Renal cortex interstitium (tissue), 15 donors: ENCODE measurements at places on chromosomes 11 and 22.
A peak's percentile ranks its signal among the peaks of the same experiment; 100 is the strongest.

- DNase-seq: peak; percentile 68
Measured at GRCh38 chr11:118488480-118489109, 38.7 kb upstream of the TTC36 start.

GRCh38 chr22:17370026-17370765 lies 936 bp downstream of the CECR2 start:
- DNase-seq: no peak

DNA sequence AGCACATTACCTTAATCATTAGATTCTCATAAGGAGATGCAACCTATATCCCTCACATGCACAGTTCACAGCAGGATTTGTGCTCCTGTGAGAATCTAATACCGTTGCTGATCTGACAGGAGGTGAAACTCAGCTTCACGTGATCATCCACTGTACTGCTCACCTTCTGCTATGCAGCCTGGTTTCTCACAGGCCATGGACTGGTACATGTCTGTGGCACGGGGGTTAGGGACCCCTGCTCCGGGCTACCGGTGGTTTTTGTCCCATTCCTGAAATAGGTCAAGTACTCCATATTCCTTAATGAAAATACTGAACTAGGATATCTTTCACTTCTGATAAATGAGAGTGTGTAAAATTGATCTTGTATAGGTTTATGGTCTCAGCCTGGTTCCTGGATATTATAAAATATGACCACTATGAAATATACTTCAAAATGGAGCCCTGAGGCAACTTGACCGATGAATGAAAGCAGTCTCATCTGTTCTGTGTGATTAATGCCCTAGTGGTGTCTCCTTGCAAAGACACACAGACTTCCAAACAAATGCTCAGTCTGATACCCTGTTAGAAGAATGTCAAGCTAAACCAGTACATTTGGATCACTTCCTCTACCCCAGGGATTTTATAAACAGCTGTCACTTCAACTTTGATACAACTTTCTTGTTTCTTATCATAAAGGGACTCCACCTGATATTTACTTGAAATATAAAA lies 492.9 kb upstream of the ANO3 start:
- no peak for DNase-seq

DNA sequence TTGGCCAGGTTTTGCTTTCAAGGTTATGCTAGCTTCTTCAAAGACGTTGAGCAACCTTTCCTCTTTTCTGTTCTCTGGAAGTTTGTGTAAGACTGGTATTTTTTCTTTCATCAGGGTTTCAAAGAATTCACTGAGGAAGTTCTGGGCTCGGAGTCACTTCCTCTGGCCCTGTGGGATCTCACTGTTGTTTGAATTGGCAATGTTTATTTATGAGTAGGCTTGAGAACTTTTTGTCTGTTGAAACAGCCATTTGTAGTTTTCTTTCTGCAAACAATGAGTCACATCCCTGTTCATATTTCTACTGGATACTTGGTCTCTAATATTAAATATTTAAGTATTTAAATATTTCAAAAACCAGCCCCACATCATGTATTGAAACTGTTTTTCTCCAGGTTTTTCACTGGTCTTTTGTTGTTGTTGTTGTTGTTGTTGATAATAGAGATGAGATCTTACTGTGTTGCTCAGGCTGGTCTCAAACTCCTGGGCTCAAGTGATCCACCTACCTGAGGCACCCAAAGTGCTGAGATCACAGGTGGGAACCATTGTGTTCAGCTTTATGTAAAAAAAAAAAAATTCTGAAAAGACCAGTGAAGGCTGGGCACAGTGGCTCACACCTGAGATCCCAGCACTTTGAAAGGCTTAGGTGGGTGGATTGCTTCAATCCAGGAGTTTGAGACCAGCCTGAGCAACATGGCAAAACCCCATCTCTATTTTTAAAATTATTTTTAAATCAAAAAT lies 26.9 kb downstream of the SUSD2 start:
- no peak for DNase-seq

- no peak for DNase-seq
Measured at GRCh38 chr11:69354545-69354897, 60.6 kb downstream of the MYEOV start.

GRCh38 chr11:9219572-9219971 lies 45.6 kb downstream of the DENND5A start:
- DNase-seq: no peak

DNA sequence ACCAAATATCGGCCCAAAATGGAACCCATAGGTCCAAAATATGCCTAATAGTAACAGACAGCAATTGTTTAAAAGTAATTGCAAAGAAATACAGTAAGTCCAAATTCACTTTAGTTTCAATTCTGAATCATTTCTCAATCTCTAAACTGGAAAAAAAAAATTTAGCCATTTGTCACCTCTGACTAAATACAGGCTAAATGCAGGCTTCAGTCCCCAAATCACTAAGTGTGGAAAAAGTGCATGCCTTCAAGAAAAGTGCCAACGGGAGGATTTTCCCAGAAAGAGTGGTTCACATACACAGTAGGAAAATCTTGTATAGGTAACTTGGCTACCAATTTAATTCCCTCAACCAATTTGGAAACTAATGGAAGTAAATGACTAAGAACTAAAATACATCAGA lies 35.7 kb downstream of the SIK3 start:
- no peak for DNase-seq

- DNase-seq: no peak
Measured at GRCh38 chr22:45977003-45977411, at the start of gene WNT7B. Gene WNT7B, minus strand, starts transcription at chr22:45977162. Its CDS starts 408 bp downstream, at chr22:45976754.

DNA sequence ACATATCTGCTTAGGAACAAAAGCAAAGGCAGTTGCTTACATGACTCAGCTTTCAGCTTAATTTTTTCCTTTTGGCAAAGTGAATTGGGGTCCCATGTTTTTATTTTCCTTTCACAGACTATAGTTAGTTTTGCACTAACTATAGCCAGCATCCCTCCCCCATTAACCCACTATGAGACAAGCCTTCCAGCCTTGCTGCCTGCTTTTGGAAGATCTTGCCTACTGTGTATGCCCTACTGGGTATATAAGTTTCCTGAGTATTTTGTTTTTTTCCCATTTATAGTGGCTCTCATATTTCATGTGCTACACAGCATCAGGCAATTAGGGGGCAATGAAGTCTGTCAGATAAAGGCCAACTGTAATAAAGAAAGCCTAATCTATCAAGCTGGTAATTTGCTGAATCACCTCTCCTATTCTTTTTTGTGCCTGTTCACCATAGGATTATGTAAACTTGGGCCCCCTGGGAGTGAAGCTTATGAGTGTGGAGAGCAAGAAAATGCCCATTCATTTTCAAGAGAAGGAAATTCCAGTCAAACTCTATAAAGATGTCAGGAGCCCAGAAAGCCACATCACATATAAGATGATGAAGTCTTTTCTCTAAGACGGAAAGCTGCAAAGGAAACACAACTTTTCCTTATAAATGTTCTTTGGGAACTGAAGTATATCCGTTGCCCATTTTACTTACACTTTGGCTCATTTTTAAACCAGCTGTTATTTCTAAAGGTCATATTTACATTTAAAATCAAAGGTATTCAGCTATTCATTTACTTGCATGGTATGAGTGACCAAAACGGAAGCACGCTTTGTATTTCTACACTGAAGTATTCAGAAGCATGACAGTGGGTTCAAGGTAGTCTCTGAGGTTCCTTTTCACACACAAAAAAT lies 64.0 kb downstream of the CCDC83 start:
- DNase-seq: no peak

DNA sequence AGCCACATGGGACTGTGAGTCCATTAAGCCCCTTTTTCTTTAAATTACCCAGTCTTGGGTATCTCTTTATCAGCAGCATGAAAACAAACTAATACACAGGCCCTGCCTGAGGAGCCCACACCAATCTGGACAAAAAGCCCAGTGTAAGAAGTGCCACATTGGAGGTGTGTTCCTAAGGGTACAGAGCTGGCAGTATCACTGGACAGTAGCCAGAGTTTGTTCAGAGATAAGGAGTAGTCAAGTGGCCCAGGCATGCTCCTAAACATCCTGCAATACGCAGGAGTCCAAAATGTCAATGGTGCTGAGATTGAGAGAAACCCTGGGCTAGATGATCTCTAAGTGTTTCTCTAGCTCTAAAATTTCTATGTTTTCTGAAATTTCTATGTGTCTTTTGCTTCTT lies 27.0 kb upstream of the POGLUT3 start:
- DNase-seq: no peak

GRCh38 chr11:65942531-65942930 lies 2.7 kb upstream of the TSGA10IP start:
- no peak for DNase-seq

DNA sequence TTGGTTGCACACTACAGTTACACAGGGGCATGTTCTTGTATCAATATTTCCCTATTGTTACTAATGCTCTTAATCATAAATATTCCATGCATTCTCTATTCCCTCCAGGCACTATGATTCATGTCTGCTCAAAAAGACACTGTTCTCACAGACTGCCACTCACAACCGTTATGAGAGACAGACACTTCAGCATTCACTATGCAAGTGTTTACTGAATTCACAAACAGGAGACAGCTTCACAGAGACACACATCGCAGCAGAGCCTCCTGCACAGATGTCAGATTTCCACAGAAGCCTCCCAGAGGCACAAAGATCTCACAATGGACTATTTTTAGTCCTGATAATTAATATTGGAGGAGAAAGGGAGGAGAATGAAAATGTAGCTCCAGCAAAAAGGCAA lies 930.4 kb downstream of the OPCML start:
- no peak for DNase-seq

GRCh38 chr11:116506263-116506825 lies 266.4 kb downstream of the BUD13 start:
- no peak for DNase-seq

DNA sequence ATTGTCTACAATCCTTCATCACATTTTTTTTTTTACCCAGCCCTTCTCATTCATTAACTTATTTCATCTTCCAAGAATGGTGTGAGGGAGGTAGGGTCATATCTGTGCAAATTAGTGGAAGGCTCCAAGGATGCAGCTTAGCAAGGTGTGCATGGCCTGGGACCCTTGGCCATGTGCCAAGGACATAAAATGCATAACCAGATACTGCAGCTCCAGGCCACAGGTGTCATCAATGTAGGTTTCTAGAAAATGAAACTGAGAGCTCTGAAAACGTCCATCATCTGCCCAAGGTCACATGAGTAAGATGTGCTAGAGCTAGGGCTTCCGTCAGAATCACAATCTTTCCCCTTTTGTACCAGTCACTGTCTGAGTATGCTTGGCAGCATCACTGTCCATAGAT lies 29.8 kb downstream of the ANKK1 start:
- no peak for DNase-seq

GRCh38 chr22:37896181-37896592 lies 9.9 kb upstream of the MICALL1 start:
- no peak for DNase-seq

- DNase-seq: no peak
Measured at GRCh38 chr11:124646148-124646547, 23.5 kb downstream of the TBRG1 start.

DNA sequence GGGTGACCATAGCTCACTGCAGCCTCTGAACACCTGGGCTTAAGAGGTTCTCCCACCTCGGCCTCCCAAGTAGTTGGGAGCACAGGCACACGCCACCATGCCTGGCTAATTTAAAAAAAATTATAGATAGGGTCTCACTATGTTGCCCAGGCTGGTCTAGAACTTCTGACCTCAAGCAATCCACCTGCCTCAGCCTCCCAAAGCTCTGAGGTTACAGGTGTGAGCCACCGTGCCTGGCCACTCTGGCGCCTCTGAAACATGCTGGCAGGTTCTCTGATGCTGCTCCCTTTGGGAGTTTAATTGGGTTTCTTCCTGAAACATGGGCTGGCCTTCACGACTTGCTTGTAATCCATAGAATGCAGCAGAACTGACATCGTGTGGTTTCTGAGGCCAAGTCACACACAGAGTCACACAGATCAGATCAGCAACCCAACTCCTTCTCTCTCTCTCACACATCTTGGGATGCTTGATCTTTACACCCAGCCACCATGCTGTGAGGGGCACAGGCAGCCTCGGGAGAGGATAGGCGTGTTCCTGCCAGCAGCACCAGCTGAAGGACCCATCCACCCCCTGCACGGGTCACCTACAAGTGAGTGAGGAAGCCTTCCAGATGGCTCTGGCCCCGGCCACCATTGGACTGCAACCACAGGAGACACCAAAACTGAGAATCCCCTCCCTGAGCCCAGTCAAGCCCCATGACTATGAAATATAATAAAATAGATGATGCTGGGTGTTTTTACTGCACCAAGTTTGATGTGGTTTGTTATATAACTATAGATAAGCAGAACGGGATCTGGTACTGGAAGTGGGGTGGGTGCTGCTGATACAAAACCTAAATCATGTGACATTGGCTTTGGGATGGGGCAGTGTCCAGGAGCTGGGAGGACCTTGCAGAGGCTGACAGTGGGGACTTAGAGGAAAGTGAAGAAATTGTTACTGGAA lies 3.1 kb upstream of the GSC2 start:
- no peak for DNase-seq

DNA sequence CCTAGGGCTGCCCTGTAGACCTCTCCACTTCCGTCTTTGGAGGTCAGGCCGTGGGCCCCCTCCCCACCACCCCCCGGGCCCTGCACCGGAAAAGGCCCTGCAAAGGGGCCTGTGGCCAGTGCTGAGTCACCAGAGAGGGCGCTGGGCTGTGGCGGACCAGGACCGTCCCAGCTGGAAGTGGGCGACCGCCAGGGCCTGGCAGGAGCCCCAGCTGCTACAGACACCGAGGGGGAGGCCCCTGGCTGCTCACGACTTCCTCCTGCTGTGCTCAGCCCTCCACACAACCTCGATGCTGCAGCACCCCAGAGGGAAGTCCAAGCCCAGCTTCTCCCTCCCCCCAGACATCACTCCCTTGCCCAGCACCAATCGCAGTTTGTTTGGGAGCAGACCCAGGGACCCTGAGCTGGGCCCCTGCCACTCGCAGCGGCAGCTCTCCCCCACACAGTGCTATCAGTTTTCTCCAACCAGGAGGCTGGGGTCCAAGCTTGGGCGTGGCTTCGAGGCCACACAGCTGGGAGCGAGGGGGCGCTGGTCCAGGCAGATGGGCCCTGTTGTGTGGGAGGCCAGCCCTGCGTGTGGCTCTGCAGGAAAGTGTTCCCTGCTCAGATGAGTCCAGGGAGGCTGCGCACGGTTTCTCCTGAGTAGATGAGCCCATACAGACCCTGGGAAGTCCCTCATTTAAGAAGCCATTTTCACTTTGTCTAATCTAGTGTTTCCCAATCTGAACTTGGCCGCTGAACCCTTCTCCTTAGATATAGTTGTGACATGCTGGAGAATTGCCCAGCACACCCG lies 5.6 kb upstream of the SH3BP1 start:
- peak; percentile 84 for DNase-seq

GRCh38 chr22:45878051-45878781 lies 98.7 kb downstream of the WNT7B start:
- DNase-seq: no peak

- DNase-seq: peak; percentile 41
Measured at GRCh38 chr11:124586238-124586860, 16.6 kb downstream of the OR8A1 start.

DNA sequence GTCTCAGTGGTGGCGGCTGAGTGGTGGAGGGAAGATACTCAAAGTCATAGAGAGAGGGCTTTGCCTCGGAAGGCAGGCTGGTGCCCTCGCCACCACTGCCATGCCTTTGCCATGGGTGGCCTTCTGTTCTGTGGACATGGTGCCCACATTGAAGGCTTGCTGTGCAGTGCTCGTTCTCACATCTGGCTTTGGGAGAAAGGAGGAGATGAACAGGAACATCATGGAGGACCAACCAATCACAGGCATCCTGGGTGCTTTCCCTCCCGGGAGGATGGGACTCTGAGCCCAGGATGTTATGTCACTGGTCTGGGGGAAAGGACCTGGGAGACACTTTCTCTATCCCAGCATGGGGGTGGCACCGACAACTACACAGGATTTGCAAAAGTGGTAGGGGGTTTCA lies 82.3 kb upstream of the NARS2 start:
- no peak for DNase-seq

- no peak for DNase-seq
Measured at GRCh38 chr11:114396916-114397315, 3.4 kb downstream of the C11orf71 start.
